Activated naive CD8-positive, alpha-beta T cell treated with anti-CD3 and anti-CD28 coated beads, Interleukin-2, amount 10 ng/mL, durations not matched to agents 7 days and 5 days (primary cell): ENCODE measurements at places on chromosomes 7 and 10. TPM values are rescaled to one million over a fixed set of nuclear protein-coding genes. Genes with fewer than 3 reads are reported as not detected.
A peak's percentile ranks its signal among the peaks of the same experiment; 100 is the strongest.

Gene FOXI2
- total RNA-seq: not detected

Gene MMRN2
- total RNA-seq: not detected

Gene CLRN3
- total RNA-seq: not detected

Gene C10orf67
- total RNA-seq: not detected

Gene HSPB1
- 47.9 TPM for total RNA-seq

Gene HYAL4
- total RNA-seq: not detected

Gene NRCAM
- 0.99 TPM for total RNA-seq

Gene GBX1
- total RNA-seq: not detected

Gene SRRT
- total RNA-seq: 255 TPM

Gene CWF19L1
- total RNA-seq: 39.0 TPM

Gene NUTM2E
- 0.37 TPM for total RNA-seq

- no peak for DNase-seq
These were observed 3.0 kb upstream of the DDIT4 start for GRCh38 chr10:72270607-72271281.

DNA sequence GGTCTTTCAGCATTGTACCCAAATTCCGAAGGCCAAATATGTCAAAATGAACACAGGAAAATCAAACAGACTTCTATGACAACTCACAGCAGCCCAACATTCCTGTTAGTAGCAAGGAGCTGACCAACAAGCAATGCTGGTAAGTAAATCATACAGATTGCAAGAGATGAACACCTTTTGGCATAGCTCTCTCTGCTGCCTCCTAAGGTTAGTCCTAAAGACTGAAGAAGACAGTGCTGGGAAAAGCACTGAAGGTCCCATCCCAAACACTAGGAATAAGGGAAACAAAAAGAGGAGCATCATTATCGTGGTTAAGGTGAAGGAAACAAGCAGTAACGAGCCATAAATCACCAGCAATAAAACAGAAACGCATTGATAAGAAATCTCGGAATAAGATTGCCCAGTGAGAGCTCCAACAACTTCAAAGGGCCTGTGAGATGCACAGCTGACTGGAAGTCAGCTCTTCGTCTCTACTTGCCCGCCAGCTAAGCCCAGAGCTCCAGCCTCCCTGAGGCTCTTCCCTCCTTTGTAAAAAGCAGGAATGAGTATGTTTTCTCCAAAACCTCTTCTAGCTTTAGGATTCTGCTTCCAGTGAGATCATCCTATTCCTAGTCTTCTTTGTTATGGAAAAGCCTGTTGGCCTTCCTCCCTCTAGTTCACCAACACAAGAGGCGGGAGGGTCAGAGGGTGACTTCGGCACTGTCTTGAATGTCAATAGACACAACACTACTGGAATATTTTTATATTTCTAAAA, 15.3 kb downstream of the NUDT5 start:
- DNase-seq: no peak

GRCh38 chr10:12350167-12350872, 973 bp downstream of the CAMK1D start:
- DNase-seq: peak; percentile 66

GRCh38 chr7:138816650-138817049, 18.7 kb upstream of the ATP6V0A4 start:
- DNase-seq: no peak

- DNase-seq: no peak
These were observed 66.1 kb downstream of the AGK start for GRCh38 chr7:141617280-141617679.

GRCh38 chr10:116316503-116316902, 7.7 kb upstream of the CCDC172 start:
- DNase-seq: no peak

- no peak for DNase-seq
These were observed 71.4 kb downstream of the HTR5A start for GRCh38 chr7:155141562-155141961.

DNA sequence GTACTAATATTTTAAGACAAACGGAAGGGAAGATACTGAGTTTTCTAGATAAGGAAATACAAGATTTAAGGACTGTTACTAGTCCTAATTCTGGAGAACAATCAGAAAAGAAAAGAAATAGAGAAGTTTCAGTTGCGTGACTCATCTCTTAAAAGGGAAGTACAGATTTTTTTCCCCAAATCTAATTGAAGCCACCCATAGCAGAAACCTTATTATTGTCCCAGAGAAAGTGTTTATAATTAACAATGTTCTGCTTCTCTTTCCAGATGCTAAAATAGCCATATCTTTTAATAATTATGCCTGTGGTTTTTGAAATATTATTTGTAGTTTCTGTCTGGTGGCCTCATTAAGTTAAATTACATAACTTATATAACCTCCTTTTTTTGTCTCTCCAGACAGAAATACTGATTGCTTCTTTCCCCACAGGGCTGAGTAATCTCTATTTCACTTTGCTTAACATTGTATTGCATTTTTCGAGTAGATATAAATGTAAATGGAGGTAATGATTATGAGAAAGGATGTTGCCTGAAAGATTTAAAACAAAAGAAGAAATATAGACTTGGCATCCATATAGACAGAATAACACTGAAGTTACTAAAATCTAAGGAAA, 240.7 kb upstream of the MBL2 start:
- DNase-seq: no peak

- DNase-seq: no peak
These were observed 205.3 kb upstream of the MKLN1 start for GRCh38 chr7:131122394-131122793.

- no peak for DNase-seq
These were observed 148.4 kb upstream of the HDAC9 start for GRCh38 chr7:18347170-18347569.

- DNase-seq: no peak
These were observed 587.4 kb downstream of the SUGCT start for GRCh38 chr7:40722242-40722641.

- no peak for DNase-seq
These were observed 19.3 kb downstream of the JAZF1 start for GRCh38 chr7:28161331-28161730.
